ENCODE measurements at places on chromosomes 11 and 22.

GRCh38 chr11:13966013-13966412 lies 3.5 kb downstream of the SPON1 start:
- no peak for DNase-seq

- no peak for DNase-seq
These were observed 166.1 kb downstream of the MN1 start for GRCh38 chr22:27635435-27635834.

- no peak for DNase-seq
These were observed 14.0 kb upstream of the NRIP3 start for GRCh38 chr11:9017773-9018172.

DNA sequence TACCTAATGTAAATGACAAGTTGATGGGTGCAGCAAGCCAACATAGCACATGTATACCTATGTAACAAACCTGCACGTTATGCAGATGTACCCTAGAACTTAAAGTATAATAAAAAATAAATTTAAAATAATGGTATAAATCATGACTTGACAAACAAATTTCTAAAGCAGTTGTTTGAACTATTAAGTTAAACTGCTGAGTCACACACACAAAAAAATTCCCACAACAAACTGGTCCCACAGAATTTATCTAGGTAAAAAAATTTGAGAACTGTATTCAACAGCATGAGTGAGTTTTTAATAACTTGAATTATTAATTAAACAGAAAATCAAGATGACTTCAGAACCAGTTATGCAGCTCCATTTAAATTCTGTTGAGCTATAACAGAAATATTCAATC lies 186.0 kb upstream of the SOX6 start:
- DNase-seq: no peak

DNA sequence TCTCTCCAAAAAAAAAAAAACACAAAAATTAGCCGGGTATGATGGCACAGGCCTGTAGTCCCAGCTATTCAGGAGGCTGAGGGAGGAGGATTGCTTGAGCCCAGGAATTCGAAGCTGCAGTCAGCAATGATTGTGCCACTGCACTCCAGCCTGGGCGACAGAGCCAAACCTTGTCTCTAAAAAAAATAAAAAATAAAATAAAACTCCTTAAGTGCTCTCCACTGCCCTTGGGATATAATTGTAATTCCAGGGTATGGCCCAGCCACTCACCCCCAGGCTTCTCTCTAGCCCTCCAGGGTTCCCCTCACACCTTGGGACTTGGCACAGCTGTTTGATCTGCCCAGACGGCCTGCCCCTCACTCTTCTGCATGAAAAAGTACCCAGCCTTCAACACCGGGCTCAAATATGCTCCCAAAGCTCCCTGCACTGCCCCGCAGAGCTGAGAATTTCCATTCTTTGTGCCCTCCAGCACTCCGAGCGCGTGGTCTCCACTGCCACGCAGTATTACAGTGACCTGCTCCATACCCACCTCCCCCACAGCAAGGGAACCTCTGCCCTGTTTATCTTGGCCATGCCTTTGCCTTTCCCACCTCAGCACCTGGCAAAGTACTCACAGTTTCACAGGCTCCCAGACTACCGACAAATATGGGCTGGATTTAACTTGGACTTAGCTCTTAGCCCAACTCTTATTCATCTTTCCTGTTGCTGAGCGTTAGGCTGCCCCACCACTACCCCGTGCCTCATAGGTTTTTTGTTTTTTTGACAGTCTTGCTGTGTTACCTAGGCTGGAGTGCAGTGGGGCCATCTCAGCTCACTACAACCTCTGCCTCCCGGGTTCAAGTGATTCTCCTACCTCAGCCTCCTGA lies 7.6 kb upstream of the FTH1 start:
- no peak for DNase-seq

GRCh38 chr11:65210361-65210731 lies 28.6 kb downstream of the CAPN1 start:
- no peak for DNase-seq

DNA sequence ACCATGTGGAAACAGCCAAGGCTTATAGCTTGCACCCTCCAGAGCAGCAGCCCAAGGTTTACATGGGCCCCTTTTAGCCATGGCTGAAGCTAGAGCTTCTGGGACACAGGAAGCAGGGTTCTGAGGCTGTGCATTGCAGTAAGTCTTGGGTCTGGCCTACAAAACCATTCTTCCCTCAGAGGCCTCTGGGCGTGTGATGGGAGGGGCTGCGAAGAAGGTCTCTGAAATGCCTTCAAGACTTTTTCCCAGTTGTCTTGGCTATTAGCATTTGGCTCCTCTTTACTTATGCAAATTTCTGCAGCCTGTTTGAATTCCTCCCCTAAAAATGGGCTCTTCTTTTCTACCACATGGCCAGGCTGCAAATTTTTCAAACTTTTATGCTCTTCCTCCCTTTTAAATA lies 109.5 kb downstream of the BBOX1 start:
- no peak for DNase-seq

DNA sequence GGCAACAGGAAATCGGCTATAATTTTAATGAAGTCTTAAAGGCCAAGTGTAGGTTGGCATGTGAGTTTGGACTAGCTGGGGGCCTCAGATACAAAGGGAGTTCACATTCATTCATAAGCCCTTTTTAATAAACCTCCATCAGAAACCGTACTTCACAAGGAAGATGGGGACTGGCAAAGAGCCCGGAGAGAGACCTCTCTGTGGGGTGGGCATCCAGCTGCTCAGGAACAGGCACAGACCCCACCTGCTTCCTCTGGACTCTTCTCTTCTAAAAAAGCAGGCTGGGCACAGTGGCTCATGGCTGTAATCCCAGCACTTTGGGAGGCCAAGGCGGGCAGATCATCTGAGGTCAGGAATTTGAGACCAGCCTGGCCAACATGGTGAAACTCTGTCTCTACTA lies 3.9 kb upstream of the ARFGAP3 start:
- DNase-seq: no peak

DNA sequence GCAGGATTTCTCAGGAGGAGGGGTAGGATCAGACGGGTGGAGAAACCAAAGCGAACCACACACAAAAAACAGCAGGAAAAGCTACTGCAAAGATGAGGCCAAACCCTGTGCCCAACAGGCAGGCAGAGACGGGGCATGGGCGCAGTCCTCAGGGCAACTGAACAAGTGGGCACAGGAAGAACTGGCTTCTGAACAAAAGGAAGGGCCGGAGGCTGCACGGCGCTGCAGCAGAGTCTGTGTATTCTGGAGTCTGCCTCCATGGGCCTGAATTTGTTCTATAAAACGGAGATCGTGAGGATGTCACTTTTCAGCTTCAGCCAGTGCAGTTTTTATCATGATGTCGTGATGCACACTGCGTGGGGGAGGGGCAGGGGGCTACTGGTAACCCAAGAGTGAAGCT lies 1026.0 kb downstream of the TBC1D22A start:
- no peak for DNase-seq
